Prostate gland (tissue), 2 donors: ENCODE measurements at places on chromosomes 1 and 21. TPM values are rescaled to one million over a fixed set of nuclear protein-coding genes. Genes with fewer than 3 reads are reported as not detected.

DNA sequence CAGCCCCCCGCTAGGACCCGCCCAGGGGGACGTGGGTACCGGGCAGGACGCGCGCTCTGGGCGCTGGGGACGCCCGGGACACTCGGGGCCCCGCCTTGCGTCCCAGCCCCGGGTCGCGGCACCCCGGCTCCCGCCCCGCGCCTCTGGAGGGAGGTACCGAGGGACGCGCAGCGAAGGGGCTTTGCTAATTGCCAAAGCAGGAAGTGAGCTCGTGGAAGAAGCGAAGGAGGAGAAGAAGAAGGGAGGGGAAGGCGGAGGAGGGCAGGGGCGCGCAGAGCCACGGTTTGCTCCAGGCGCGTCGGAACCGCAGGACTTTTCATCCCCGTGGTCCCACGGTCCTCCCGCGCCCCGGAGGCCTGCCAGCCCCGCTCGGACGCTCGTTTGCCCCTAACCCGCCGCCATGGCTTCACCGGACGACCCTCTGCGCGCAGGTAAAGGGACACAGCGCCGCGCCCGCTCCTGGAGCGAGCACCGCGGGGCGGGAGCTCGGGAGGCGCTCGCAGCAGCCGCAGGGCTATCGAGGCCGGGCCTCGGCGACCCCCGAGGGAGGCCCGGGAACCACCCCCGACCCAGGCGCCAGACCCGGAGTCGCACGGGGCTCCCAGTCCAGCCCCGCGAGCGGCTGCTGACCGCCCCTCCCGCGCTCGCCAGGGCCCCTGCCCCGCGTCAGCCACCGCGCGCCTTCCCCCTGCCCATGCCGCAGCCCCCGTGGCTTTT is 1.3 kb downstream of the EDARADD start:
- DNase-seq, result peak; percentile 52

DNA sequence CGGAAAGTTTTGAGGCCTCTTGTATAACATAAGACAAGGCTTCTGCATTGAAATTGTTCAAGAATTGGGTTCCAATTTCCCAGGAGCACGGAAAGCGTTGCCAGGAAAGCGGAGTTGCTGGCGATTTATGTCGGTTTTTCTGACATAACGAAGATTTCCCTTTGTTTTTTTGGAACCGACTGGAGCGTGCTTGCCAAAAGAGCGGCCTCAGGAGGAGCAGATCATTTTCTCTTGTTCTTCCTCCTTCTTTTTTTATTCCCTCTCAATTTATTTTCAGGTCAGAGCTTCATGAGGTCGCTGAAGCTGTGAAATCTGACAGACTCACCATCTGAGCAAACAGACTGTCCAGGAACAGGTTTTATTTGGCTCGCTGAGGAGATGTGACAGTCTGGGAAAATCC is 275.5 kb downstream of the CAMTA1 start:
- no peak for DNase-seq

GRCh38 chr1:40309374-40310128 is 7.5 kb downstream of the COL9A2 start:
- DNase-seq, result no peak

- no peak for DNase-seq
Measured at GRCh38 chr1:202158810-202159533, 1.4 kb downstream of the PTPN7 start.

DNA sequence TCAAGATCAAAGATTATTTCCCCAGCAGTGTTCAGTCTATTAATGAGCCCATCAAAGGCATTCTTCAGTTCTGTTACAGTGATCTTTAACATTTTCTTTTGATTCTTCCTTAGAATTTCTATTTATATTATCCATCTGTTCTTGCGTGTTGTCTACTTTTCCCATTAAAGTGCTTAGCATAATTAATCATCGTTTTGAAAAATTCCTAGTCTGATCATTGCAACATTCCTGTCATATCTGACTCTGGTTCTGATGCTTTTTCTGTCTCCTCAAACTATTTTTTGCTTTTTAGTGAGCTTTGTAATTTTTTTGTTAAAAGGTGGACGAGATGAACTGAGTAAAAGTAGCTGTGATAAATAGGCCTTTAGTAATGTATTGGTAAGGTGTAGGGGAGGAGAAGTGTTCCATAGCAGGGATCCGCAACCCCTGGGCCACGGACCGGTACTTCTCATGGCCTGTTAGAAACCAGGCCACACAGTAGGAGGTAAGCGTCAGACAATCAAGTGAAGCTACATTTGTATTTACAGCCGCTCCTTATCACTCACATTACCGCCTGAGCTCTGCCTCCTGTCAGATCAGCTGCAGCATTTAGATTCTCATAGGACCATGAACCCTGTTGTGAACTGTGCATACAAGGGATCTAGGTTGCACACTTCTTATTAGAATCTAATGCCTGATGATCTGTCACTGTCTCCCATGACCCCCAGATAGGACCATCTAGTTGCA is 163.3 kb downstream of the PIK3R3 start:
- no peak for DNase-seq

DNA sequence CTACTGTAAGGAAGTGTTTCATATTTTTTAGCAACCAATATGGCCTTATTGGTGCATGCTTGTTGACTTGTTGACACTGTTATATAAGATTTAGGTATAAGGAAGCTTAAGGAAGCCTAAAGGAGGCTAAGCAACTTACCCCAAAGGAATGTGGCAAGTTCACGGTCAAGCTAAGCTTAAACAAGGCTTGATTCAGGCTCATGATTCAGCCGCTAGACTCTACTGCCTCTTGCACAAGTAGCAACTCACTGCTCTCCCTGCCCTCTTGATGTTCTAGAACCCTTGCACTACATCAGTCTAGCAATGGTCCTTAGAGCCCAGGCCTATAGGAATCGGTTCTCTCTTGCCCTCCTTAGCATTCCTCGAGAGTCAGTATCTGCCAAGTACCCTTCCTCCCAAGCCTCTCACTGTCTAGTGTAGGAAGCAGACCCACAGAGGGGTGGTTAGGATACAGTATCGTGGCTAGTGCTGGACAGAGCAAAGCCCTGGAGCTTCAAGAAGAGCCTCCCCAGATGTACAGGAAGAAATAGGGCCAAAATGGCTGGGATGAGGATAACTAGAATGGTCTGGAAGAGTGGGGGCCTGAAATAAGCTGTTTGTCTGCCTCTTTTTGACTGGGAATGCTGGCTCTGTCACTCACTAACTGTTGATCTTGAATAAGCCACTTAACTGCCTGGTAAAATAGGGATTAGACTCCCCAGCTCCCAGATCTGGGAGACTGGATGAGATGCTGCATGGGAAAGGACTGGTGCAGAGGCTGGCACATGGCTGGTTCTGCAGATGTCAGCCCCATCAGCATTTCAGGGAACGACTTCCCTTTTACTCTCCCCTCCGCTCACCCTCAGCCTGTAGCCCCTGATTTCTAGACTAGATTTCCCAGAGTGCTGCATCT is 122.2 kb downstream of the NAV1 start:
- no peak for DNase-seq

- DNase-seq, result no peak
Measured at GRCh38 chr1:207345644-207346477, 24.4 kb downstream of the CD55 start.

DNA sequence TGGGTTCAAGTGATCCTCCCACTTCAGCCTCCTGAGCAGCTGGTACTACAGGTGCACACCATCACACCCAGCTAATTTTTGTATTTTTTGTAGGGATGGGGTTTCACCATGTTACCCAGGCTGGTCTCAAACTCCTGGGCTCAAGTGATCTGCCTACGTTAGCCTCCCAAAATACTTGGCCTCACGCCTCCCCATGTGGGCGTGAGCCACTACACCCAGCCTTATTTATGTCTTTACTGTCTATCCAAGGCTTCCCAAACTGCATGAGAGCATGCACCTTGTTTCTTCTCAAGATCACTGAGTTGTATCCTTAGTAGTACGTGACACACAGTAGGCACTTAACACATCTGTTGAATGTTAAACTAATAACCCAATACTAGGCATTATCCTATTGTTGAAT is 14.2 kb downstream of the WASF2 start:
- no peak for DNase-seq

DNA sequence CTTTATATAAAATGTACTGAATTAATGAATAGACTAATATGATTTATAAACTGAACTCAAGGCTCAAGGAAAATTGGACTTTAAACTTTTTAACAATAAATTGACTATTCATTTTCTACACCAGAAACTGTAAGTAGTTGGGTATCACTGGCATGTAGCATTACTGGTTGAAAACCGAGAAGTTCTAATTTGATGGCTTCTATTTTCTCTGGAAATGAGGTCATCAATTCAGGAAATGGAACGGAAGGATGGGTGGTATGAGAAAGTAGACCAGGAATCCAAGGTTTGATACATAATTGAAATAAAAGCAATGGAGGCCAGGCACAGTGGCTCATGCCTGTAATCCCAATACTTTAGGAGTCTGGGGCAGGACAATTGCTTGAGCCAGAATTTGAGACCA is 50.4 kb downstream of the RERE start:
- no peak for DNase-seq

DNA sequence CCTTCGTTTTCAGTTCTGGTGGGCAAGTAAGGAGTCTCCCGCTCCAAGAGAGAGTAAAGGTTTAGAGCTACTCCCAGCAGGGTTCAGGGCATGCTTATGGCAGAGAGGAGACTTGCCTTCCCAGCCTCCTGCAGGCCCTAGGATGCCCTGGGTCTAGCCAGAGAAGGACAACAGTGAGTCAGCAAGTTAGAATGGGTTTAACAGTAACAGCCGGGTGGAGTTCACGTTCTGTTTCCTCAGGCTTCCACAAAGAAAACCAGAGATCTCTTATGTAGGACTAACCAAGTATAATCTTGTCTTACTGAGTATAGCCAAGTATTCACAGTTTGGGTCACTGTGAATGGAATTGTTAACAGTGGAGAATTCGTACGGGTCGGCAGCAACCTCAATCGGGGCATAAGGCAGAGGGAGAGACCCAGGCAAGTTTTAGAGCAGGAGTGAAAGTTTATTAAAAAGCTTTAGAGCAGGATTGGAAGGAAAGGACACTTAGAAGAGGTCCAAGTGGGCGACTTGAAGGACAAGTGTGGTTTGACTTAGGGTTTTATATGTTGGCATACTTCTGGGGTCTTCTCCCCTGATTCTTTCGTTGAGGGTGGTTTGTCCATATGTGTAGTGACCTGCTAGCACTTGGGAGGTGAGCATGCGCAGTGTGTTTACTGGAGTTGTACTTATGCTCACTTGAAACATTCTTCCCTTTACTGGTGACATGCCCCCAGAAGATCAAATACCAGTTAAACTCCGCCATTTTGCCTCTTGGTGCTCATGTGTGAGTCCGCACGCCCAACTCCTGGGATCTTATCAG is 4.5 kb downstream of the OVAAL start:
- no peak for DNase-seq

DNA sequence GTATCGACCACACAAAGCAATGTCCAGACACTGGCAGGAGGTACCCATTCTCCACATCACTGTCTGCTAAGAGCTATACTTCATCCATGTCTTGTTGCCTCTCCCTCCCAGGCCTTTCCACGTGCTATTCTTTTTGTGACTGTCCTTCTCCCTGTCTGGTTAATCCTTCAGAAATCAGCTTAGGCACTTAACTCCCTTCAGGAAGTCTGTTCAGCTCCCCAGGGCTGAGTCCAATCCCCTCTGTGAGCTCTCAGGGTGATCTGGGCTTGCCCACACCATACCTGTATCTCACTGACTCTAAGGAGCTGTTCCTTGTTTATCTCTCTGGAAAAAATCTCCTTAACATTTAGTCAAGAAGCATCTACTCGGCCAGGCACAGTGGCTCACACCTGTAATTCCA is 69.4 kb downstream of the NID1 start:
- DNase-seq, result no peak

- no peak for DNase-seq
Measured at GRCh38 chr1:156502391-156502893, 1.9 kb upstream of the MEF2D start.

GRCh38 chr1:1081311-1082238 is 7.5 kb upstream of the RNF223 start:
- no peak for DNase-seq

- no peak for DNase-seq
Measured at GRCh38 chr21:42583477-42584295, 69.7 kb upstream of the PDE9A start.

DNA sequence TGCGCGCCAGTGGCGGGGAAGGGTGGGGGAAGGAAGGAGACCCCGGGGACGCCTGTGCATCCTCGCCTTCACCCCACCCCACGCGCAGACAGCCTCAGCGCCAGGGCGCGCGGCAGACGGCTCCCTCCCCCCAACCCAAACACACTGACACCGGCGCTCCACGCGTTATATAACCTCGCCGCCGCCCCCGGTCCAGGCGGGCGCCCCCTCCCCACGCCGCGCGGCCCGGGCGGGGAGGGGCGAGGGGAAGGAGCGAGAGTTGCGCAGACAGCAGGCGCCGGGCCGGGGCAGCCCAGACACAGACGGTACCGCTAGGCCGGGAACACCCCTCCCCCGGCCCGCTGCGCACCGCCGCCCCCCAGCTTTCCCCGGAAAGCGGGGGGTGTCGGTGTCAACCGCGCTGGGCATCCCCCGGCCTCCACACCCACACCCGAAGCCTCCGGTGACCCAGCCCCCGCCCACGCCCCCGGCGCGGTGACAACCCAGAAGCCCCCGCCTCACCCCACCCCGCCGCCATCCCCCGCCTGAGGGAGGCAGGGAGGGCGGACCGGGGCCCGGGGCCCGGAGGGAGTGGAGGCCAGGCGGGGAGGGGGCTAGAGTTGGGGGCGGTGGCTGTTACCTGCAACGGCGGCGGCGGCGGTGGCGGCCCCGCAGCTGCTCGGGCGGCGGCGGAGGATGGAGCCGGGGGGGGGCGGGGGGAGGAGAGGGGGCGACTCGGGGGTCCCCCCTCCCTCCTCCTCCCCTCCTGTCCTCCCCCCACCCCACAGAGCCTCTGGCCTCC is 432 bp downstream of the AKT3 start:
- peak; percentile 26 for DNase-seq

DNA sequence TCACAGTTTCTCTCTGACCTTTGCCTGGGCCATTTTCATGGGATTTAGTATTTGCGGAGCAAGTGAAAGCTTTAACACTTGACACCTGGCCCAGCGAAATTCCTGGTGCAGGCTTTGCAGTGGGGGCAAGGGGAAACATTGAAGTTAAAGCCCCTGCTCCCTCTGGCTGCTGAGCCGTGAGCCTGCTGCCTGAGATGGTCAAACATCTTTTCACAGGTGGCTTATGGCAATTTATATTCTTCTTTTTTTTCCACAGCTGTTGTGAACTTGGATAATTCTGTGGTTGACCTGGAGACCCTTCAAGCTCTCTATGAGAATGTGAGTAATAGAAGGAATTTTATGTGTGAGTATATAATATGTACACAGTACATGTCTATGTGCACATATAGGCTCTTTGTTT is 202.9 kb downstream of the FMN2 start:
- DNase-seq, result no peak

DNA sequence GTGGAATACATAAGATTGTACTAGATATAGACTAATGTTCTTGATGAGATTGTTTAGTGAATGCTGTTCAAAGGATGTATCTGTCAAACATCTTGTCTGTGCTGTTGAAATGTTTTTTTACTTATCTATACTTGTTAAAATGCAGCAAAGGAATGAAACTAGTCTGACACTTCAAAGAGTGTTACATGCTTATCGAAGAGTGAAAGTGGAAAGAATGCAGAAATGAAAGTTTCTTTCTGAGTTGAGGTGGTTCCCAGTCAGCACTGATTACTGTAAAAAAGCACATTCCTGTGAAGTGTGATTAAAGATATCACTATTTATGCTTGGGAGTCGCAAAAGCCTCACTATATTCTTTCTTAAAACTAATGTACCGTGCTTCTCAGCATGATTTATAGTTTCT is 1225.2 kb downstream of the NCAM2 start:
- no peak for DNase-seq

Gene OR14K1
- total RNA-seq, result not detected

Gene KHDRBS1
- 77.6 TPM for total RNA-seq

Gene OR2L5
- not detected for total RNA-seq

Gene SPEN
- 48.3 TPM for total RNA-seq

Gene CADM3
- 4.7 TPM for total RNA-seq

Gene IGSF3
- total RNA-seq, result 23.2 TPM

Gene CATSPERE
- total RNA-seq, result 3.9 TPM
